ENCODE measurements at places on chromosomes 7 and 10.

GRCh38 chr7:100576384-100576993 lies 2.8 kb upstream of the SAP25 start:
- no peaks in the 10 kb centered on the region for H3K27me3 ChIP-seq
- no peak overlapping the region for H3K27ac ChIP-seq
- no peaks in the 10 kb centered on the region for H3K4me1 ChIP-seq
- no peak overlapping the region for H3K4me3 ChIP-seq
- DNase-seq, result no peak

- H3K4me3 ChIP-seq, result no peak overlapping the region
- H3K4me1 ChIP-seq, result no peaks in the 10 kb centered on the region
- H3K27ac ChIP-seq, result no peak overlapping the region
- no peaks in the 10 kb centered on the region for H3K36me3 ChIP-seq
- DNase-seq, result no peak
- H3K27me3 ChIP-seq, result no peaks in the 10 kb centered on the region
Measured at GRCh38 chr10:48404646-48405045, 98.2 kb downstream of the MAPK8 start.

DNA sequence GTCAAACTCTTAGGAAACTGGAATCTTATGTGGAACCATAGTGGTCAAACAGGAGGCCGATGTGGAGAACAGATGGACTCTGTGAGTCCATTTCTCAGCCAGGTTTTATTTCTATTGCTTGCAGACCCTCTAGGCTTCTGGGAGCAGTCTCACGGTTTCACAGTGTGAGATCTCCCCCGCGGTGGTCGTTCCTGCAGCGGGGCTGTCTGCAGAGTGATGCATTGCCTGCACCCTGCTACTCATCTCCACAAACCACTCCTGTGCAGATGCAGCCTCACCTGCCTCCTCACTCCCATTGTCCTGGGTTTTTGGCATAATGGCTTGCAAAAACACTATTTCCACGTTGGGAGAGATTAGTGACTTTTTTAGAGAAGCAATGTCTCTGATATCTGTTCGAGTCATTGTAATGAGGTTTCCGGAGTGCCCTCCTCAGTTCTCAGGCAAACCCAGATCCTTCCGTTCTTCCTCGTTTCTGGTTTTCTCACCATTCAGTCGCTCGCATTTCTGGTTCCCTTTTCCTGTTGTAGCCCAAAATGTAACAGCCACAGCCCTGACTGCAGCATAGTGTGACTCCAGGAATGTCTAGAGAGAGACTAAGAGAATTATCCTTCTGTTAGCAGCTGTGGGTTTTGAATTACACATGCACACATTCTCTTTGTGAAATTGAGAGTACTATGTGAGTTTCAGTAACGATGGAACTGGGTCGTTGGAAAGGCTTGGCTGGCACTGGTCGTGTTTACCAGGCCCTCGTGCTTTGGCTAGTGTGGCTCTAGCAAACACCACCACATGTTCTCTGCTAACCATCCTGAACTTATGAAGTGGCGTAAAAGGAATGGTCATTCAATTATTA lies 30.2 kb downstream of the ACADSB start:
- H3K27me3 ChIP-seq, result no peaks in the 10 kb centered on the region
- no peaks in the 10 kb centered on the region for H3K36me3 ChIP-seq
- no peak overlapping the region for H3K27ac ChIP-seq

DNA sequence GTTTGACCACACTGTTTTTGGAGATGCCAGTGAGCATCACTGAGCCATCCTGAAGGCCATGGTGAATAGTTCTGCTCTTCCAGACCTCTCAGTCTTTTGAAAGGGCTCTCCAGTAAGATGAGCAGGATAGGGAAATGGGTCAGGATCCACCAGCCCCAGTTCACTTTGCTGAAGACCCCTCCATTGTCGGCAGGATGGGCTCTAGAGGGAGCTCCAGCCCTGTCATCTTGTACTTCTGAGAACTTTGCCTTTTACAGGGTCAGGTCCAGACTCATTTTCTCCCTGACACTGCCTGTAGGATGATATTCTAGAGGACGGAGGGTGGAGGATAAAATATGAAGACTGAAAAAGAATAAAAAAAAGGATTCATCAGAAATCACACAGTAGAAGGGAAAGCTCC lies 13.1 kb downstream of the LHFPL3 start:
- H3K4me1 ChIP-seq, result no peaks in the 10 kb centered on the region
- H3K27ac ChIP-seq, result no peak overlapping the region
- no peak for DNase-seq
- H3K4me3 ChIP-seq, result no peak overlapping the region
- no peaks in the 10 kb centered on the region for H3K36me3 ChIP-seq
- H3K27me3 ChIP-seq, result no peaks in the 10 kb centered on the region

GRCh38 chr10:76902949-76903348 lies 734.7 kb downstream of the KCNMA1 start:
- H3K27me3 ChIP-seq, result no peaks in the 10 kb centered on the region
- no peak overlapping the region for H3K4me3 ChIP-seq
- H3K36me3 ChIP-seq, result no peaks in the 10 kb centered on the region
- H3K27ac ChIP-seq, result no peak overlapping the region
- no peak for DNase-seq
- no peaks in the 10 kb centered on the region for H3K4me1 ChIP-seq

DNA sequence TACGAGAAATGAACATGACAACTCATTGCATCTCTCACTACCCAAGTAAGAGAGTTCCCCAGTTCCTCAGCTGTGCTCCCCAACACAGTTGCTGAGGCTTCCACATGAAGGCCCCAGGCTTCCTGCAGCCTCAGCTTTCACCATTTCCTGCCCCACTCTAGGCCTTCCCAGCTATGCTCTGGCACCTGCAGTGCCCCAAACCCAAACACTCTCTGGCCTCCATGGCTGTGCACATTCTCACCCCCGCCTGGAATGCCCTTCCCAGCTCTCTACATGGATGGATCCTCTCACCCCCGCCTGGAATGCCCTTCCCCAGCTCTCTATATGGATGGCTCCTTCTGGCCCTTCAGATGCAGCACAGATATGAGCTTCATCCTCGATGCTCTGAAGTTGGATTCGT lies 61.3 kb downstream of the KIAA1549 start:
- H3K27ac ChIP-seq, result no peak overlapping the region
- no peaks in the 10 kb centered on the region for H3K36me3 ChIP-seq
- DNase-seq, result no peak

DNA sequence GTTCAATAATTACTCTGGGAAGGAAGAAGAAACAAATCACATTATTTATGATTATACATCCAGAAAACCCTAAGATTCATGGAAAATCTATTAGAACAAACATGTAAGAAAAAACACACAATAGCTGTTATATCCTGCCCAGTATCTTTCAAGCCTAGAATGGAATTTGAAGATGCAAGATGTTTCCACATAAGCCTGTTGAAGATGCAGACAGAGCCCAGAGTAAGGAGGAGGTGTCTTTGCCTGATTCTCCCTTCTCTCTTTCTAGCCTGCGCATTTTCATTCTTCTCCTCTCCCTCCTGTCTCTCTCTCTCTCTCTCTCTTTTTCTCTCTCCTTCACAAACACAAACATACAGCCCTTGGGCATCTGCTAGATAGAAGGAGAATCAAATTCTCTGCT lies 170.1 kb upstream of the INHBA start:
- DNase-seq, result no peak
- H3K36me3 ChIP-seq, result no peaks in the 10 kb centered on the region
- H3K27ac ChIP-seq, result no peak overlapping the region
- no peaks in the 10 kb centered on the region for H3K27me3 ChIP-seq

DNA sequence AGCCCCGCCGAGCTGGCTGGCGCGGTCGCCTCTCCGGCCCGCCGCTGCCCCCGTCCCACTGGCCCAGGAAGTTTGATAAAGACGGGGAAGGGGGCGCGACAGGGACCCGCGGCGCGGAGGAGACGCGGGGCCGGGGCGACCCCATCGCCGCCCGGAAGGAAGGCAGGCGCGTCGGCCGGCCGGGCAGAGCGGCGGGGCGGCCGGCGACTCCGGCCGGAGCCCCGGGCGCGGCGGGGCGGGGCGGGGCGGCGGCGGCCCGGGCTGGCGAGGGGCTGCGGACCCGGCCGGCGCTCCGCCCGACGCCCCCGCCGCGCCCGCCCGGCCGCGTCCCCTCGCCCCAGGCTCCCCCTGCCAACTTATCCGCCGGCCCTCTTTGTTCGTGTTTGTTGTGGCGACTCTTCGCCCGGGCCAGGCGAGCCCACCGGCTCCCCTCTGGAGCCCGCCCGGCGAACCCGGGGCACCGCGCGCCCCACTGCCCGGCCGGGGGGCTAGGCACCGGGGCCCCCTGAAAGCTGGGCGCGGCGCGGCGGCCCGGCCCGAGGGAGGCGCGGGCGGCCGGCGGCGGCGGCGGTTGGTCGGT lies 571 bp downstream of the KDM7A start:
- DNase-seq, result peak; percentile 24
- H3K36me3 ChIP-seq, result no peaks in the 10 kb centered on the region
- H3K4me3 ChIP-seq, result peak overlapping the region; percentile 81
- H3K4me1 ChIP-seq, result no peaks in the 10 kb centered on the region
- peak overlapping the region; percentile 47 for H3K27ac ChIP-seq
- H3K27me3 ChIP-seq, result peaks cover 23% of the 10 kb centered on the region

DNA sequence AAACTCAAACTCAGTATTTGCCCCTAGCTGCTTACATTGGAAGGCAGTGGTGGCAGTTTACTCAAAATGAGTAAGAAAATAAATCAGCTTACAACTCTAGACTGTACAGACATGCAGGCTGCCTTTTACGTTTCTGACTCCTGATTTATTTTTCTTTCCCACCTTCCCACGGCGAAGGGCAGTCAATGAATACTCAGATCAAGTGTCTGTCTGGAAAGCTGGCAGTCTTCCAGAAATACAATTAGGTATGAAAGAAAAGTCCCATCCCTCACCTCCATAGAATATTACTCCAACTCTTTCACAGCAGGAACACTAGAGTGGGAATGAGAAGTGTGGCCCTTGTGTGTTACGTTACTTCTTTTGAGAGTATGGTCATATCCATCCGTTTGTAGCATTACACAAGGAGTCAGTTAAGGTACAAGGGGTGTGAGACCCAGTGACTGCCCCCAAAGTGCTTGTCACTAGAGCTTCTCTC lies 1.3 kb upstream of the PAPSS2 start:
- no peak overlapping the region for H3K27ac ChIP-seq
- H3K4me3 ChIP-seq, result no peak overlapping the region
- peaks cover 20% of the 10 kb centered on the region for H3K4me1 ChIP-seq
- no peak for DNase-seq
- H3K36me3 ChIP-seq, result no peaks in the 10 kb centered on the region

- H3K27me3 ChIP-seq, result no peaks in the 10 kb centered on the region
- no peaks in the 10 kb centered on the region for H3K36me3 ChIP-seq
- H3K4me1 ChIP-seq, result no peaks in the 10 kb centered on the region
- H3K27ac ChIP-seq, result no peak overlapping the region
- H3K4me3 ChIP-seq, result no peak overlapping the region
Measured at GRCh38 chr7:91239171-91239604, 25.0 kb upstream of the FZD1 start.

- no peak overlapping the region for H3K27ac ChIP-seq
- H3K4me3 ChIP-seq, result no peak overlapping the region
- peaks cover 11% of the 10 kb centered on the region for H3K4me1 ChIP-seq
- no peaks in the 10 kb centered on the region for H3K27me3 ChIP-seq
Measured at GRCh38 chr10:72904806-72905205, 11.3 kb downstream of the OIT3 start.

DNA sequence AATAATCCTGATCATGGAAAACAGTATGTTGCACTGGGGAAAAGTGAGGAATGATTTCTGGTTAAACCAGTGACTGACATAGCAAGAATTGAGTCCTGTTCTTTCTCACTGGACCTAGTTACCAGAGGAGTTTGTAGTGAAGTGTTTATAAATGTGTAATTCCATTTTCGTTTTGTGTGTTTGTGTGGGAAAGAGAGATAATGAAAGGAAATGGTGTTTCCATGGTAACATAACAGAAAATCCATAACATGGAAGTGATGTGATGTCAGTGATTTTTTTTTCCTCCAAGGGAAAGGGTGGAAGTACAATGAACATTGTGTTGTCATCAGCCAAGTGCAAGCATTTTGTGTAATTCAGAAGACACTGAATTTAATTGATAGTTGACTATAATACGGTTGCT lies 283.9 kb downstream of the PLXDC2 start:
- H3K27ac ChIP-seq, result no peak overlapping the region
- no peaks in the 10 kb centered on the region for H3K36me3 ChIP-seq
- H3K4me1 ChIP-seq, result no peaks in the 10 kb centered on the region
- H3K27me3 ChIP-seq, result no peaks in the 10 kb centered on the region
- H3K4me3 ChIP-seq, result no peak overlapping the region
- DNase-seq, result no peak

DNA sequence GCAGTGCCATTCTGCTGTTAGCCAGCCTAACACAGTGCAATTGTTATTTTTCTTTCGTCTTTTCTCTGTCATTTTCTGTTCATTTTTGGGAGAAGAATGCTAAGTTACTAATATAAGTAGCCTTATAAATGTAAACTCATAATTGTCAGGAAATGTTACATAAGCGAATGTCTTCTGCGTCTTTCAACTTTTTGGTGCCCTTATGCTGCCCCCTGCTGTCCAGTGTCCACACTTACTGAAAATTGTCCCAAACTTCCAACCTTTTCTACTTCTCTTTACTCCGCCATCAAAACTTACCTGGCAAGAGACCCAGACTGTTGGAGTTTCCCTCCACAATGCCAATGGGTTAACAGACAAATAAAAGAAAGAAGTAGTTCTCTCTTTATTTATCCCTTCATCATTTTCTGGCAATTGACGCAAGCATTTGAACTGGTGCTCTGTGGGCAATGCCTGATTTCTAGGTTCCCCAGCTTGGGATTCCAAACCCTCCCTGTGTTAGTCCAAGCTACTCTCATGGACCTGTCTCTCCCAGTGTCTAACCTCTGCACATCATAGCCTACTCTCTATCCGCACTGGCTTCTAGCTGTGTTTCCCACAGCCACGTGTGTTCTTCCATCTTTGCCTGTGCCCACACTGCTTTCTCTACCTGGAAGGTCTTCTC lies 21.0 kb upstream of the EPC1 start:
- H3K27me3 ChIP-seq, result no peaks in the 10 kb centered on the region
- H3K36me3 ChIP-seq, result no peaks in the 10 kb centered on the region
- H3K4me1 ChIP-seq, result peaks cover 3% of the 10 kb centered on the region
- H3K4me3 ChIP-seq, result no peak overlapping the region

GRCh38 chr7:54904130-54904529 lies 114.7 kb upstream of the EGFR start:
- no peaks in the 10 kb centered on the region for H3K36me3 ChIP-seq
- H3K4me1 ChIP-seq, result no peaks in the 10 kb centered on the region
- no peaks in the 10 kb centered on the region for H3K27me3 ChIP-seq
- H3K27ac ChIP-seq, result no peak overlapping the region
- no peak for DNase-seq
- H3K4me3 ChIP-seq, result no peak overlapping the region

- no peak overlapping the region for H3K27ac ChIP-seq
- H3K27me3 ChIP-seq, result no peaks in the 10 kb centered on the region
- no peak for DNase-seq
- no peaks in the 10 kb centered on the region for H3K36me3 ChIP-seq
Measured at GRCh38 chr10:102948176-102948575, 30.1 kb downstream of the CNNM2 start.

GRCh38 chr7:142323706-142324105 lies 65.8 kb upstream of the PRSS58 start:
- no peaks in the 10 kb centered on the region for H3K36me3 ChIP-seq
- H3K27ac ChIP-seq, result no peak overlapping the region
- H3K4me1 ChIP-seq, result no peaks in the 10 kb centered on the region
- no peak overlapping the region for H3K4me3 ChIP-seq
- H3K27me3 ChIP-seq, result no peaks in the 10 kb centered on the region

Data from MM.1S (cell line).